Activated naive CD8-positive, alpha-beta T cell treated with anti-CD3 and anti-CD28 coated beads, Interleukin-2, amount 10 ng/mL, durations not matched to agents 7 days and 5 days (primary cell): ENCODE measurements at places on chromosomes 7 and 10.

DNA sequence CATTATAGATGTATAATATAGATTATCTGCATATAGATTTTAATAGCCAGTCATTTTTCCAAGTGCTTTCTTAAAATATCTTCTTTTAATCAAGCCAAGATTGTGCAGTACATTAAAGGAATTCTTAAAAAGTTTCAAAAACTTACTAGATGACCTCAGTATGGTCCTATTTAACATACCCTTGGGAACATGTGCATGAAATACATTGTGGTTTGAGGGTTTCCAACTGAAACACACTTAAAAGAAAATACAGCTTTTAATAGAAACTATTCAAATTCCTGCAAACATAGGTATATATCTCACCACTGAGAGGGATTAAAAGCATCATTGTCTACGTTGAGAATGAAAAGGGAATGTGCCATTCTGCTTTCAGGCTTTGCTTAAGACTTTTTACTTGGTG is 364.9 kb downstream of the SUGCT start:
- DNase-seq, result no peak

GRCh38 chr7:40147371-40148246 is 12.8 kb downstream of the SUGCT start:
- DNase-seq, result no peak

GRCh38 chr10:78781251-78781913 is 287.4 kb upstream of the ZMIZ1 start:
- DNase-seq, result no peak

GRCh38 chr10:132464256-132465192 is 67.5 kb downstream of the PWWP2B start:
- no peak for DNase-seq

DNA sequence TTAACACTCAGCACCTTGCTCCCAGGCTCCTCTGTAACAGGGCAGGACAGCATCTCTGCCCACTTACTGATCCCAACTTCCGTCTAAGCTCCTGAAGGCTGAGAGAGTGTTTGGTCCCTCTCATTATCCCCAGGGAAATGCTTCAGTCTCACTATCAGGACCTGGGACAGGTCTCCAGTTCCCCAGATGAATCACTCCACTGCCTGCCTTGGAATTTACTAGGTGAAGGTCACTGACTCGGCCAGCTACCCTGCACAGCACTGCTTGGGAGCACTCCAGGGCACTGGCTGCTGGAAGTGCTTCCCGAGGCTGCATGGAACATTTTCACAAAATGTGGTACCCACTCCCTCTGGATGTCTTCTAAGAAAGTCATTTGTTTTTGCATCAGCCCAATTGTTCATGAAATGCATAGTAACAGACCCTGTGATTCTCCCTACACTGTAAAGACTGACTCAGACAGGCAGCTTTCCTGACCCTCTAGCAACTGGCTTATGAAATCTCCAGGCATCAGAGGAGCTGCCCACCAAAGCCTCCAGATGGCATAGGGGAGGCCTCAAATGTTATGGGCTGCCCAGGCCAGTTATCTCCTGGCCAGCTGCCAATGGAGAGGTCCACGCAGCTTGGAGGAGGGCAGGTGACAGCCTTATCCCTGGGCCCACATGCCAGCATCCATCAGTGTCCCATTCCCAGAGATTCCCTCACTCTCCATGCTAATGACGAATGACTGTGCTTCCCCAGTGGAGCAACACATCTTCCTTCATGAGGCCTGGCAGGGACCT is 89.1 kb downstream of the GFRA1 start:
- DNase-seq, result no peak

DNA sequence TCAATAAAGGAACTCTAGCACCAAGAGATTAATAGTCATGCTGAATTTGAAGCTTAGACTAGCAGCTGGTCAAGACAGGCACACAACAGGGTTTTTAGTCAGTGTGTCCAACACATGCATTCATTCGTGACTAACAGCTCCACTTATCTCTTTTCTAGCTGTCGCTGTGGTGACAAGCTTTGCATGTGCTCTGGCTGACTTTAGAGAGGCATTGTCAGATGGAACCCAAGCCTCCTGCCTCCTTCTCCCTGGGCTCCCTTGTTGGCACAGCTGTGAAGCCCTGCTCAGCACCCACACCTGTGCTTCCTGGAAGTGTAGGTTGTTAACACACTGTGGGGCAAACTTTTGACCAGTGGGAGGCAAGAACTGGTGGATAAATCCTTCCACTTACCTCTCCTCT is 9.8 kb upstream of the AGK start:
- no peak for DNase-seq

GRCh38 chr7:113199841-113200240 is 81.5 kb upstream of the SMIM30 start:
- DNase-seq, result no peak

- no peak for DNase-seq
Measured at GRCh38 chr7:23449941-23450340, 20.4 kb downstream of the IGF2BP3 start.

- DNase-seq, result no peak
Measured at GRCh38 chr7:74029991-74030415, 2.0 kb downstream of the ELN start.

GRCh38 chr7:12690041-12690878 is 2.8 kb downstream of the ARL4A start:
- DNase-seq, result no peak

DNA sequence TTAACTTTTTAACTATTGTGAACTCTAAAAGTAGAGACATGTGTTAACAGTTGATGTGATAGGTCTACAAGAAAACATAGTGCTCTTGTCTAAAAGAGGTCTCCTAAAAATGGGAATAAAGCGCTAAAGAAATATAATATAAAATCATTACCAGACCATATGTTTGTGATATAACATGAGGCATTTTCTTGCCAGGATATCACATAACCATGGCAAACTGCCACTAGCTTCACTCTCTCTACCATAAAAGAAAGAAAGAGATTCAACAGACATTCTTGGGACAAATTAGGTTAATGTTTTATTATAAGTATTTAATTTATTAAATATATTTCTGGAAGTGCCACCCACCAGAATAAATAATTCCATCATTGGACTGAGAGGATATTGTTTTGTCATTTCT is 115.0 kb downstream of the TMEM26 start:
- DNase-seq, result no peak

DNA sequence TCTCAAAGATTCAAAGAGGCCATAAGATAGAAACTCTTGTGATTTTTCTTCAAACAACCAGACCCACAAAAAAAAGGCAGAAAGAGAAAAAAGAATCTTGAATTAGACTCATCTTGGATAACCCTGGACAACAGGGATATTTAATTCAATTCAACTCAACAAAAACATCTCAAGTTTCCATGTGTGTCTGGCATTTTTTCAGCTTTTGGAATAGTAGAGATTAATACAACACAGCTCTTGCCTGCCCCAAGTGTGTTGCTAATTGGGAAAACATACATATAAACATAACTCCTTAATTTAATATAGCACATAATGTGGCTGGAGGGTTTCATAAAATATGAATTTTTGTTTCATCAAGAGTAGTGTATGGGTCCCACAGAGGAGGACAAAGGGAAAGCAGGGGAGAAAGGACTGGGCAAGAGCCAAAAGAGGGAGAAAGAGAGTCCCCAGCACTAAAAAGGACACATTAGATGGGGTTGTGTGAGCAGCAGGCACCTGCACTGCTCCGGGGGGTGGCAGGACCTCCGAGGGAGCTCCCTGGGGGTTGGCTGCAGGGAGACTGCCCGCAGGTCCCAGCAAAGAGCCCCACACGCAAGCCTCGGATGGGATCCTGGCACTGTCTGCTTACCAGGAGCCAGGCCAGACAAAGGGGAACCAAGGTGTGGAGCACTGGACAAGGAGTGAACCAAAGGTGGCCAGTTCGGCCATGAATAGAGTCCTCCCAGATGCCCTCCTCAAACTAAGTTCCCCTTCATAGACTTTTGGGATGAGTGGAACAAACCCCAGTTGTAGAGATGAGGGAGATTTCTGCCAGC is 65.6 kb upstream of the TMEM72 start:
- DNase-seq, result no peak

DNA sequence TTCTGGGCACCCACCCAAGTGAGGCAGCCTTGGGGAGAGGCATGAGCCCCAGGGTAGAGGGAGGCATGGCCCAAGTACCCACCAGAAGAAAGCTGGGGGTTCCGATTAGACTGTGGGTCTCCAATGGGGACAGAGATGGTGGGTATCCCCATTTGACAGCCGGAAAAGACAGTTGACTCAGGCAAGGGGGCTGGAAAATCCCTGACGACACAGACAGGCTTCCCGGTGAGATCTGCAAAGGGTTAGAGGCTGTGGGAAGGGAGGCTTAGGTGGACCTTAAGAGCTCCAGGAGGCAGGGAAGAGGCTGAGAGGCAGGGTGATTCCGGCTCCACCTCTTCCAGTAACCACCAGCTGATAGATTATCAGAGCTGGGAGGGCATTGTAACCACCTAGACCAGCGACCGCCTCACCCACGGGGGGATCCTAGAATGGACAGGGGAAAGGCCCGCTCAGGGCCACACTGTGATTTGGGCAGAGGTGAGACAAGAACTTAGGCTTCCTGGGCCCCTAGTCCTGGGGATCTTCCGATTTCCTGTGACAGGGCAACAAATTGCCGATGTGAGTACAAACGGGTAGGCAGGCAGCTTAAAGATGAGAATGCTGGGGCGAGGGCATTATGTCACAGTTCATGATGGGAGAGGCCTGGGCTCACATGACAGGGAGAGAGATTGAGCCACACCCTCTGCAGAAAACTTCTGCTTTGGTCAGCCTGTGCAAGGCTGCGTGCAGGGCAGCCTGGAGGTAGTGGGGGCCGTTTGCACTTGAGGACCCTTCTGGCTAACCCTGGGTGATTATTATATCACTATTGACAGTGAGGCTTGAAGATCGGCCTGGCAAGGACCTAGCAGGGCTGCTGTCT is 5.4 kb downstream of the TBATA start:
- no peak for DNase-seq

- no peak for DNase-seq
Measured at GRCh38 chr10:78414380-78414779, 380.7 kb downstream of the RPS24 start.

DNA sequence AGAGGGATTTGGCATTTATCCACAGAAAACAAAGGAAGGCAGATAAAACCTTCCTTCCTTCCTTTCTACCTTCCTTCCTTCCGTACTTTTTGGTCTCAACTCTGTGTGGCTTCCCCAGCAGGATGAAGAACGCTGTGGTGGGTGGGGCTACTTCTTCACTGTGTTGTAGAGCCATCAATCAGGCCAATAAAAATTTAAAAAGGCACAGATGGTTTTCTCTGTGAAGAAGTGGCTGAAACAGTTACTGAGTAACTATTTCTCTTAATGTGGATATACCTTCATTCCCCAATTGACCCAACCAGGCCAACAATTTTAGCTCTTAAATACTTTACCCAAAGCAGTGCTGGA is 75.8 kb downstream of the ZNF92 start:
- no peak for DNase-seq

GRCh38 chr10:33260403-33261149 is 73.9 kb downstream of the NRP1 start:
- no peak for DNase-seq

- DNase-seq, result no peak
Measured at GRCh38 chr10:126110489-126111180, 214.3 kb downstream of the FANK1 start.

DNA sequence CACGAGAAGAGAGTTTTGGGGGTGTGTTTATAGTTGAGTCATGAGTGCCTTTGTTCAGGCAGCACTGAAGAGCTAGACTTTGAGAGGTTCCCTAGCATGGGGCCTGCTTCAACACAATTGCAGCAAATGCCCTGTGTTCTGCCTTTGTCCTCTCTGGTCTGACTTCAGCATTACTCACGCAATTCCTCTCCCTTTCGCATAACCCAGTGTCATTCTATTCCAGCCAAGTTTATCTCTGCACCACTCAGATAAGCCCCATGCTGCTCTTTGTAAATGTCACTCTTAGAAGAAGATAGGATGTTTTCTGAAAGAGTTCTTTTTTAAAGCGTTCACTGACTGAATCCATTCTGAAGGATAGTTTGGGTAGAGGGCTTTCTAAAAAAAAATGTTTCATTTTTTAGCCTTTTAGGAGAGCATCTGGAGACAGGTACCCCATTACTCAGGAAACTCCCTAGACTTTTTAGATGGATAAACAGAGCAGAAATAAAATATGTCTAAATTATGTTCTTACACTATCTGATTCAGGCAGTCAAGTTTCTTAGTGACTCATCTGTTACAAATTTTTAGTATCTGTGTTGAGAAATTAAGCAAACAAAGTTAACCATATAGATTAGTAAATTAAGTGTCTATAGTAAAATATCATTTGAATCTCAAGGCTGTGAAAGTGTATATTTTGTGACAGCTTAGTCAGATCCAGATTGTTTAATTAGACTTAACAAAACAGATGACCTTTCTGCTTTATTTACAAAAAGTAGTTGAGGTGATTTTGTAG is 318.5 kb downstream of the GPR158 start:
- DNase-seq, result no peak

GRCh38 chr10:62109587-62110293 is 158.9 kb downstream of the RTKN2 start:
- DNase-seq, result no peak
